M059J (cell line): ENCODE measurements at places on chromosomes 7 and 10. TPM values are rescaled to one million over a fixed set of nuclear protein-coding genes. Genes with fewer than 3 reads are reported as not detected.
A peak's percentile ranks its signal among the peaks of the same experiment; 100 is the strongest.

The SUN3 gene
- 0.59 TPM in 1 of 2 replicates, not detected in the other for total RNA-seq

- no peak for DNase-seq
Measured at GRCh38 chr7:30842542-30843451, 68.9 kb upstream of the AQP1 start.

- no peak for DNase-seq
Measured at GRCh38 chr7:158569858-158570323, 17.7 kb downstream of the PTPRN2 start.

DNA sequence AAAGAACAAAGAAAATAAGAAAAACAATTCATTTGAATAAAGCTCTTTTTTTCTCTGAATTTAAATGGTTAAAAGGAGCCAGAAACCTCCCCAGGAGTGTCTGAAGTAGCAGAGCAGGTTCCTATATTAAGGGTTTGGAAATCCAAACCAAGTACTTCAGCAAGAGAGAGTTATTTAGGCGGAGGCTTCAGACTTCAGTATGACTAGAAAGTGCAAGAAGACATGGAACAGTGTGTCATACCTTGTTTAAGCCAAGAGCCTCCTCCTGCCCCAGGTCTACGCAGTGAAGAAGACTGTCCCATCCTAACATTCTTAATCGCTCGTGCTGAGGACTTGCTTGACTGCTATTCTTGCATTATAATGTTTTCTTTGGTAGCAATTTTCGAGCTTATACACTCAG is 51.3 kb downstream of the ODAD2 start:
- DNase-seq = no peak

The ABCA13 gene
- total RNA-seq = 0.07 TPM in 1 of 2 replicates, not detected in the other

DNA sequence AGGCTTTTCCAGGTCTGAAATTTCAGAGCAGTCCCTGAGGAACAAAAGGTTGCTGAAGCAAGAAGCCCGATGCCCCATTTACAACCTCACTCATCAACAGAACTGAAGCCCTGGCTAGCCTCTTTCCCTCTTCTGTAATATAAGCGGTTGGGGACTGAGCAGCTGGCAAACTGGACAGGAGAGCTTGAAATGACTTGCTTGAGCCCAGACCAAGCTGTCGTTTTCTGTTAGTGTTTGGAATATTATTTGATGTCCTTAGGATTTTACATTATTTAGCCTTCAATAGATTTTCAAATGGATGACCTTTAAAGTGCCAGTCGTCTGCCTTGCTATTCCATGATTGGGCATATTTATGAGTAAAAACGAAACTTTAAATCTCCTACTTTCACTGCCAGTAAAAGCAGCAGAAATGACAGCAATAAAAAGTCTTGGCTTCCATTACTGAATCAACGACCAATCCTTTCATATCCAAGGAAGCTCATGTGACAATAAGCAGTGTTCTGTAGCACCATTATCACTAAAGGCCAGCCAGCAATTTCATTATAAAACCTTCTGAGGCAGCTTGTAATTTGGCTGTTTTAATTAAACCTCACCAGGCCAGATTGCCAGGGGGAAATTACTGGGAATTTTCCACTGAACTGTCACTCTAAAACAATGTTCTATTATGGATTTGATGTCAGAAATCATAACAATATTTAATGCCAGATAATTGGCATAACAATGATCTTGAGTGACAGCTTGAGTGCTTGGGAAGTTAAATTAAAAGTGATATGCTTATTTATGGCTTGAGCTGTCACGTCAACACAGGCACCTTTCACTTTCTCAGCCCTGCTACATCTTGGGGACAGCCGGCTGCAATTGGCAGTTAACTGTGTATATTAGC is 85.9 kb downstream of the LSMEM1 start:
- DNase-seq = peak; percentile 3

DNA sequence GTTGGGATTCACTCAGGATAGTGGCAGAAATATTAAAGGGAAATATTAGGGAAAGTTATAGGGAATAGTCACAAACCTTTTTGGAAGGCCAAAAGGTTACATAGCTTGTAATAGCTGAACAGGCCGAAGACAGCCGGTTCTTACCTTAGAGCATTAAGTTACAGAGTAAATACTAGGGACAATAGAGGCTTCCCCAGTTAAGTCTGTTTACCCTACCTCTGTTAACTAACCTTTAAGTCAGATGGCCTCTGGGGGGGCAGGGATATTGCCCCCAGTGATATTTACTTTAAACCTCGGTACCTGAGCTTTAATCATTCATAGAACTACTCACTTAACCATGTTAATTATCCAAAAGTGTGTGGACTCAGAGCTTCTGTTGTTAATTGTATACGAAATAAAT is 7.4 kb downstream of the POLR1F start:
- DNase-seq = no peak

The UNC5B gene
- total RNA-seq = 0.17 and 0.25 TPM in 2 replicates

The POLR3A gene
- total RNA-seq = 7.2 and 11.8 TPM in 2 replicates

DNA sequence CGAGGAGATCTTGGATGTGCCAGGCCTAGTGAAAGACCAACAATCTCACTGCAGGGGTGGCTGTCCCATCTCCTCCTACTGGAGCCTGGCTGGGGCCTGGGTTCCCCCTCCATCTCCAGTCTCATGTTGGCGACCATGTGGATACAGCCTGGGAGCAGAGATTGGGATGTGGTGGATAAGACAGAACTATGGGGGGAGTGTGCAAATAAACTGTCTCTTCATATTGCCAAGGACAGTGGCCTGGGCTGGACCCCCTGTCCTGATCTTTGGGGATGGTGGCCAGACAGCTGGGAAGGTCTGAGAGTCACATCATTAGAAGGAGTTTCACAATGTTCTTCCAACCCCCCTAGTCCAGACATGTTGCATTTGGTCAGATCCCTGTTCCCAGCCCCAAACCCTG is 5.8 kb upstream of the MINDY4 start:
- DNase-seq = no peak

GRCh38 chr7:88835147-88835728 is 39.7 kb upstream of the TEX47 start:
- DNase-seq = peak; percentile 6

DNA sequence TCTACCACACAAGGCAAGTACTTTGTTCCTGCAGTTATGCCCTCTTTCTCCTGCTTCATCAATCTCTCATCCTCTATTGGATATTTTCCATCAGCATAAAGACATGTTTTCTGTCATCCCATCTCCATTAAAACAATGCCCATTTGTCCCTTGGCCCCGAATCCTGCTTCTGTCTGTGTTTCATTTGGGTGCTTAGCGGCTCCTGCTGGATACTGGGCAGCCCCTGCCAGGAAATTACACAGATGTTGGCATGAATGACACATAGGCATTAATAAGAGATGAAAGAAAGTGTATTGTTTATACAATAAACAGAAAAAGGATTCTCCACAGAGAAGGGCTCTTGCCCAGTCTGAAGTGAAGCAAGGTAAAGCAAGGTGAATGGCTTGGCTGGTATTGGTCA is 765.3 kb downstream of the REEP3 start:
- DNase-seq = no peak

DNA sequence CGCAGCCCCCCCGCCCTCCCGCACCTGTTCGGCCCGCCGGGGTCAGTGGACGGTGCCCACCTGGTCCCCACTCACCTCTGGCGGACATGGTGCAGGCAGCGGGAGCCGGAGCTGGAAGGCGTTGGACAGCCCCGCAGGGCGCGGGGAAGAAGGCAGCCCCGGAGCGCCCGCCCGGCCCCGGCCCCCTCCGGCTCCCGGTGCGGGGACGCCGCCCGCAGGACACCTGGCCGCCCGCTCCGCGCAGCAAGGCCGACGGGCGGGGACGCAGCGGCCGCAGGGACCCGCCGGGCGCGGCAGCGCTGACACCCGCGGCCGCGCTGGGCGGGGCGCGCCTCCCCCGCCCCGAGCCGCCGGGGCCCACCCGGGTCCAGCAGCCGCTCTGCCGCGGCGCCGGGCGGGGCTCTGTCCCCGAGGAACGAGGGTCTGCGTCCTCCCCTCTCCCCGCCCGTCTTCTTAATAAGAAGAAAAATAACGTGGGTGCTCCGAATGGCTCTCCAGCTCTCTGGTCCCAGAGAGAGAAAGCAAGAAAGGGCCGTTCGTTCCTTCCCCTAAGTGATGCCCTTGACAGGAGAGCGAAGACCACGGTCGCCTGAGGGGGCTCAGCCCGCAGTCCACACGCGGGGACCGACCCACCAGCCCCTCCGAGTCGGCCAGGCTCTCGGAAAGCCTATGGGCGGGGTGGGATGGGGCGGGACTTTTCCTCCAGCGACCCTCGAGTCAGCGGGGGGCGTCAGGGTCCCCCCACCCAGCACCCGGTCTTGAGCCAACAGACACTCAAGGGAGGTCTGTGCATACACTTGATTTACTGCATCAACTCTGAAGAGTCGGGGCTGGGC is 53.4 kb upstream of the FHIP2A start:
- DNase-seq = no peak

DNA sequence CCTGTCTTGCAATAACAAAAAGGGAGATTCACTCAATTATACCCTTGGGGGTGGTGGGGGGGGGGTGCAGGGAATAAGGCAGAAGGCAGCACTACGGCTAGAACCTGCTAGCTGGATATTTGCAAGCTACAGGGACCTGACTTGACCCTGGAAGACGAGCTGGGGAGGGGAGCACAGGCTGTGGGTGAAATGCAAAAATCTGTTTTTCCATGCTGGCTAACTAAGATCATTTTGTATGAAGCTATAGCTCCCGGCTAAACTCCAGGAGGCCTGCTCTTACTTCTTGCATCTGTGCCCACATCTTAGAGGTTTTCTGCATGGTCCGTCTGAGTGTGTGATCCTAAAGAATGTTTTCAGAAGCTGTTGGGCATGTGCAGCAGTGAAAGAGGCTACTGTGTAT is 106.6 kb downstream of the EBLN1 start:
- no peak for DNase-seq

DNA sequence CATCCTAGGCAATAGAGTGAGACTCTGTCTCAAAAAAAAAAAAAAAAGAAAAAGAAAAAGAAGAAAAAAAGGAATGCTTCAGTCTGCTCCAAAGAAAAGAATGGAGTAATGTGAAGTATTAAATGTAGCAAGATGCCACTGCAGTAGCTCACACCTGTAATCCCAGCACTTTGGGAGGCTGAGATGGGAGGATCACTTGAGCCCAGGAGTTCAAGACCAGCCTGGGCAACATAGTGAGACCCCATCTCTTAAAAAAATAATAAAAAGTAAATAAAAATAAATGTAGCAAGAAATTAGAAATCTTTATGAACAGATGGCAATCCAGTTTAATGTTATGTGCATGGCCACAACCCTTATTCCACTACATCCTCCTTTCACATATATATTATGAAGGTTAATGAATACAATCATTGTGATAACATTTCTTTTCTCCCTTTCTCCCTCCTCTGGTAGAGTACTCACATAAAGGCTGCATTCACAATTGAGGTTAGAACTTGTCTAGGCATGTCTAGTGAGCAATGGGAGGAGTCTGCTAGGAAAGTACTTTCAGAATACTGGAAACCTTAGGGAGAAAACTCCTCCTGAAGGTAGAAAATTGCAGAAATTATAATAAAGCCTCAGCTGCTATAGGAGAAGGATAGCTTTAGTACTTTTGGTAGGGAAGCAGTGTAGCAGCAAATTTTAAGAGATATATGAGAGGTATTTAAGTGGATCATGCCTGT is 20.4 kb downstream of the KLLN start:
- no peak for DNase-seq

DNA sequence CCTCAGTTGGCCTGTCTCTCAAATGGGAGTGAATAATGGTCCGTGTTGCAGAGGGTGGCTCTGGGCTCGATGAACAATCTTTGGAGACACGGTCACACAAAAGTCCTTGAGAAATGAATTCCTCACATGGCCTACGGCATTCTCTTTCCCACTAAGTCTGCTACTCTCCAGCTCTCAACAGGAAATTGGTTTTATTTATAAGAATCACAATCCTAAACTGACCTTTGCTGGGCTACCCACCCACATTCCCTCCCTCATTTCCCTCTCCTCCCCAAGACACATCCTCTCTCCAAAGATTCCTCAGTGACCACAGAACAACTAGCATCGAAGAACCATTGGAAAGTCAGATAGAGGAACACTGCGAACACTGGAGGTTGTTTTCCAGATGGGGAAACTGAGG is 4.7 kb downstream of the AFAP1L2 start:
- DNase-seq = peak; percentile 38

- DNase-seq = no peak
Measured at GRCh38 chr7:76352193-76352592, 6.6 kb downstream of the YWHAG start.

GRCh38 chr10:107163076-107163855 is 1.2 kb downstream of the SORCS1 start:
- no peak for DNase-seq

GRCh38 chr7:34080513-34080912 is 175.2 kb downstream of the BMPER start:
- peak; percentile 56 for DNase-seq

DNA sequence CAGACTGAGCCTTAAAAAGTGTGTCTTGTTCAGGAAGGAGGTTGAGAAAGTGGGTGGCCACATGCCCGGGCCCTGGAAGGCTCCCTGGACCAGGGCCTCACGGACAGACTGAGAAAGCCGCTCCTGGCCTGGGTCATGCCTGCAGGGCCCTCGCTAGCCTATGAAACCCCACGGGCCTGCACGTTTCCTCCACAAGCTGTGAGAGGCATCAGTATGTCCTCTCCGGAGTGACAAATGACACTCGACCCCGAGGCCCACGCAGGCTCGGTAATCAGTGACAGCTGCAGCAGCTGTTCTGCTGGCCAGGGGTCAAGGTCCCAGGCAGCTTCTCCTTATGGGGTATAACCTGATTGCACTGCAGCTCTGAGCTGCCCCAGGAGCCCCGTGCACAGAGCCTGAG is 47.6 kb downstream of the ASB13 start:
- no peak for DNase-seq

- DNase-seq = no peak
Measured at GRCh38 chr10:129440247-129440646, 26.8 kb upstream of the MGMT start.

The RAMP3 gene
- 0.66 and 1.7 TPM in 2 replicates for total RNA-seq

GRCh38 chr10:121680879-121681655 is 82.8 kb upstream of the FGFR2 start:
- DNase-seq = no peak

The TUBB8 gene
- 0.22 TPM in 1 of 2 replicates, not detected in the other for total RNA-seq

DNA sequence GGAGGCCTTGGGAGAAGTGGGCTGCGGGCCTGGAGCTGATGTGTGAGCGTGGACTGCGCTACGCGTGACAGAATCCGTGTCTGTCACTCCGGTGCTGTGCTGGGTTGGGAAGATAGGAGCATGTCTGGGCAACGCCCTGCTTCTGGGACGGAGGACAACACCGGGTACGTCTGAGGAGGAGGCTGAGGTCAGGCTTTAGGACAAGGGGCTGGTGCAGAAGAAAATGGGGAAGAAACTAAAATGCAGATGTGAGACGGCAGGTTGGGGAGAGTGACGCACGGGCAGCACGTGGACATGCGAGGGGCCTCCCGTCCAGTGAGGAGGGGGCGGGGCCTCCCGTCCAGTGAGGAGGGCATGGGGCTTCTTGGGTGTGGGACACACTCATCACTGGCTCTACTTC is 207.4 kb downstream of the DNAJB6 start:
- DNase-seq = no peak
